ENCODE measurements at places on chromosomes 7 and 10. TPM values are rescaled to one million over a fixed set of nuclear protein-coding genes. Genes with fewer than 3 reads are reported as not detected.

DNA sequence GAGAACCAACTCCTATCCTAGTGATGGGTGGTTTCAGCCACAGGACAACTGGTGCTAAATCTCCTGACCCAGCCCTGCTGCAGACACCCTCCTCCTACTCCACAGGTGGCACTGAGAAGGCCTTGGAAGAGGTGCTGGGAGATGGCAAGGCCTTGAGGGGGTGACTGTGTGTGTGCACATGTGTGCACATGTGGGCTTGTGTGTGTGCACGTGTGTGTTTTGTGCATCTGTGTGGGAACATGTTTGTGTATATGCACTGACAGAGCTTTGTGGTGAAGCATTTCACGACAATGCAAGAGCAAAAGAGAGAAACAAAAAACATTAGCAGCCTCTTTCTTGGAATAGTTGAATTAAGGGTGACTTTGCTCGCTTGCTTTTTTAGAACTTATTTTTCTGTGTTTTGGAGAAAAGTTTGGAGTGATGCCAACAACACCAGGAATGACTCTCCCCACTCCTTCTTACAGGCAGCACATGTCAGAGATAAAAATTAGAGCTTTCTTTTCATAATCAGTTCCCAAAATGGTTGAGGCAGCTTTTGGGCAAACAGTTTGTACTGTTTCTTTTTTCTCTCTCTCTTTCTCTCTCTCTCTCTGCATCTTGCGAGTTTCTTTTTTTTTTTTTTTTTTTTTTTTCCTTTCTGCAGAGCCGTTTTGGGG, 69.5 kb downstream of the SEC61G start:
- H3K4me1 ChIP-seq = no peaks in the 10 kb centered on the region
- no peak overlapping the region for H3K27ac ChIP-seq
- no peak overlapping the region for H3K4me3 ChIP-seq
- no peak for DNase-seq
- H3K36me3 ChIP-seq = no peaks in the 10 kb centered on the region
- H3K27me3 ChIP-seq = no peaks in the 10 kb centered on the region

GRCh38 chr10:96468845-96469244, 44.9 kb downstream of the TLL2 start:
- no peak for DNase-seq
- no peaks in the 10 kb centered on the region for H3K27me3 ChIP-seq
- no peak overlapping the region for H3K4me3 ChIP-seq
- no peaks in the 10 kb centered on the region for H3K36me3 ChIP-seq
- no peak overlapping the region for H3K27ac ChIP-seq
- no peaks in the 10 kb centered on the region for H3K4me1 ChIP-seq

Gene SFTPA1
- not detected for total RNA-seq

Gene NOS3
- total RNA-seq = 20.3 TPM

Gene ZNF398
- 25.5 TPM for total RNA-seq

DNA sequence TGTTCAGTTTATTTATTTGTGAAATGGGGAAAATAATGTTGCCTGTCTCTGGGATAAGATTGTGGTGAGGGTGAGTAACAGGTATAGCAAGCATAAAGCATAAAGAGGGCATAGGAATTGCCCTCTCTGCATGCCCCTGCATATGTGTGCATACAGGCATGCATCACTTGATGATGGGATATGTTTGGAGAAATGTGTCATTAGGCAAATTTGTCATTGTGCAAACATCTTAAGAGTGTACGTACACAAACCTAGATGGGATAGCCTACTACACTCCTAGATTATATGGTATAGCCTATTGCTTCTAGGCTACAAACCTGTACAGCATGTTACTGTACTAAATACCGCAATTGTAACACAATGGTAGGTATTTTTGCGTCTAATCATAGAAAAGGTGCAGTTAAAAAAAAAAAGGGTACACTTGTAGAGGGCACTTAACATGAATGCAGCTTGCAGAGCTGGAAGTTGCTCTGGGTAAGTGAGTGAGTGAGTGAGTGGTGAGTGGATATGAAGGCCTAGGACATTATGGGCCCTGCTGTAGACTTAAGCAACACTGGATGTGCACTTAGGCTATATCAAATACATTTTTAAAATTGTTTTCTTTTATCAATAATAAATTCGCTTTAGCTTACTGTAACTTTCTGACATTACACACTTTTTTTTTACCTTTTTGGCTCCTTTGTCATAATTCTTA, 386.5 kb upstream of the ANKRD30A start:
- no peaks in the 10 kb centered on the region for H3K27me3 ChIP-seq
- no peak overlapping the region for H3K27ac ChIP-seq
- H3K36me3 ChIP-seq = no peaks in the 10 kb centered on the region
- DNase-seq = no peak
- H3K4me1 ChIP-seq = no peaks in the 10 kb centered on the region

GRCh38 chr7:40851001-40851400, 716.2 kb downstream of the SUGCT start:
- no peak overlapping the region for H3K27ac ChIP-seq
- H3K27me3 ChIP-seq = no peaks in the 10 kb centered on the region
- no peak overlapping the region for H3K4me3 ChIP-seq
- DNase-seq = no peak
- no peaks in the 10 kb centered on the region for H3K4me1 ChIP-seq

GRCh38 chr7:129494041-129494440, 8.3 kb upstream of the SMKR1 start:
- H3K4me1 ChIP-seq = no peaks in the 10 kb centered on the region
- no peaks in the 10 kb centered on the region for H3K27me3 ChIP-seq
- no peak overlapping the region for H3K27ac ChIP-seq
- DNase-seq = no peak
- H3K36me3 ChIP-seq = no peaks in the 10 kb centered on the region
- no peak overlapping the region for H3K4me3 ChIP-seq

- no peak for DNase-seq
- H3K4me3 ChIP-seq = no peak overlapping the region
These were observed 18.2 kb upstream of the HECTD2 start for GRCh38 chr10:91391920-91392319.

DNA sequence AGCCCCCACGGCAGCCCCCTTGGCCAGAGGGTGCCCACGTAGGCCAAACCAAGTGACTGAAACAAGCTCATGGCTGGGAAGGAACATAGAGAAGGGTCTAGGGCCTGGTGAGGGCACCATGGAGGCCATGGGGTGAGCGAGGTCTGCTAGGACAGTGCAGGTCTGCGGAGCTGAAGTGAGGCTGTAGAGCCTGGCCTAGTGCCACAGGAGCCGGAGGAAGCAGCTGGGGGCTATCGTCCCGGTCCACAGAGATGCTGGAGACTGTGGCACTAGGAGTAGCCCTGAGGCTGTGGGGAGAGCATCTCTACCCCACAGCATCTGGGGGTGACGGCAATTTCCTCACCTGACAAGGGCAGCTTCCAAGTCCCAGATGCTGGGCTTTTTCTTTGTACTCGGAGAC, 150.3 kb downstream of the ZNF22 start:
- DNase-seq = no peak
- no peaks in the 10 kb centered on the region for H3K4me1 ChIP-seq
- H3K36me3 ChIP-seq = no peaks in the 10 kb centered on the region
- H3K27ac ChIP-seq = no peak overlapping the region

- no peak overlapping the region for H3K4me3 ChIP-seq
- no peaks in the 10 kb centered on the region for H3K36me3 ChIP-seq
- no peak overlapping the region for H3K27ac ChIP-seq
These were observed 274.3 kb downstream of the CCDC3 start for GRCh38 chr10:12726971-12727831.

DNA sequence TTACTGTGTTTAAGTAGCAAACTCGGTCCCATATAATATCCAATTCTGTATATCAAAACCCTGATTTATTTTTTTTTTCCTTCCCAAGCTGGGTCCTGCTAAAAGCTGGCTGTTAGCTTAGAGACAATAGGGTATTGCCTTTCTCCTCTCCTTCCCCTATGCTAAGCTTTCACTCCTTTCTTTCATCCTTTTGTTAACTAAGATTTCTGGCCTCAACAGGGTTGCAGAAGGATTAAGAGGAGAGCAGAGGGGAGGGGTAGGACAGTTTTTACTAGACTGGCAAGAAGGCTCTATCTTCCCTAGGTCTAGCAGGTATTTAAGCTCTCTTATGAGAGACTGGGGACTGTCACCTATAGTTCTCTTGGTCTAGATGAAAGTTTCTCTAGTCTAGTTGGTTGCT, 229.2 kb downstream of the KCND2 start:
- no peak overlapping the region for H3K4me3 ChIP-seq
- no peaks in the 10 kb centered on the region for H3K27me3 ChIP-seq
- H3K27ac ChIP-seq = no peak overlapping the region
- H3K4me1 ChIP-seq = no peaks in the 10 kb centered on the region

DNA sequence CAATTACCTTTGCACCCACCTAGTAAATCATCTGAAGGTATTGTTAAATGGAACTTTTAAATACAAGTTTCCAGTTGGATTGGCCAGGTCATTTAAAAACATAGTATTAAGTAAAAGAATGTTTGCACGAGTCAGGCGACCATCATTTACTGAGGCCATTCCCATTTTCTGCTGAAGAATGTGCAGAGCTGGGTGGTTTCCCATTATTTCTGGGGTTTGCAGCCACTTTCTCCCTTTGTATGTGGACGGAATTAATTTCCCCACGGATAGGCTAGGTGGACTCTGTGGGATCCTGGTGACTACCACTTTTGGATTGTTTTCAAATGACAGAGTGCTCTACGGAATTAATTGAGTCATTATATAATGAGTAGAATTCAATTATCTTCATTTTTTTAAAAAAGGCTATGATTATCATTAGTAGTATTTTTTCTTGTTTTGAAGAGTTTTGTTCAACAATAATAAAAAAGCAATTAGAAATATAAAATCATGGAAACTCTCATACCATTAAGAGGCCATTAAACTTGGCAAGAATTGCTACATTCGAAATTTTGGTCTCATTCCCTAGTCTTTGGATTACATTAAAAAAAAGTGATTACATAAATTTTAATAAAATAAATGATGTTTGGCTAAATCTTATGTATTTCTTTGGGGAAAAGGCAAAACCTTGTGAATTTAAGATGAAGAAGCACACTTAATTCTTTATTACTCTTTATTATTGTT, 120.4 kb upstream of the FZD8 start:
- H3K4me1 ChIP-seq = peaks cover 3% of the 10 kb centered on the region
- no peaks in the 10 kb centered on the region for H3K36me3 ChIP-seq
- DNase-seq = no peak

Gene IFIT1B
- not detected for total RNA-seq

DNA sequence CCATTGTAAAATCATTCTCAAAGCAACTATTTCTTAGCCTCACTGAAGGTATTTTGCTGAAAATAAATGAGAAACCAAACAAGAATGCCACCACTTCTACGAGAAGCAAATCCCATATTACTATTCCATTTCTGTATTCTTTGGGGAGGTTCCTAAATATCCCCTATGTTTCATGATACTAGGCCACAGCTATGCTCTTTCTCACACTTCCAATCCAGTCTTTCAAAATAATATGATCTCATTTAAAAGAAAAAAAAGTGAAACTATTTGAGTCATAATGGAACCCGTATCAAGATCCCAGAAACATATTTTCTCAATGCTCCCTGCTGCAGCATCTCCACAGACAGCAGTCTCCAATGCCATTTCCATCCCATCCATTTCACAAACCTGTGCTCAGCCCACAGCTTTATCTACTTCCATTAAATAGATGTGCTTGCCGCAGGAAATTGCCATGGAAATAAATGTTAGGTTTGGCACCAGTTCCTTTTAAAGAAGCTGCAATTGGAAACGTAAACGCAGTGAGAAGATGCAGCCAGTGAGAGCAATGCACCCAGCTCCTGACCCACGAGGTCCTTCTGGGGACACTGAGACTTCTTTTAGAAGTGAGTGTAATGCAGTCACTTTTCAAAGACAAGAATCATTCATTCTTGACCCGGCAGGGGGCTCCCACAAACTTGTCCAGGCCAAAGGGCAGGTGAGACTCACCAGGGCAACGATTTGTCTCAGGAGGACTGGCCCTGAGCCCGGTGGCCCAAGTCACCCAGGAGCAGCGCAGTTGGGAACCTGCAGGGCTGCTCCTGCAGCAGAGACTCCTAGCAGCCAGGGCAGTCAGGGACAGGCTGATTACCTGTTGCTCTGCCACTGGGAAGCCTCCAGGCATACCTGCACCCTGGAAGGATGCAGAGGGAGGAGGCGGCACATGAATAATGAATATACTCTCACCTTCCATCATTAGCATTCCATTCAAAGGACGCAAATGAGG, 99.6 kb downstream of the C10orf90 start:
- no peaks in the 10 kb centered on the region for H3K36me3 ChIP-seq
- H3K27me3 ChIP-seq = no peaks in the 10 kb centered on the region
- no peak for DNase-seq
- H3K4me1 ChIP-seq = no peaks in the 10 kb centered on the region

Gene BAMBI
- 13.5 TPM for total RNA-seq

DNA sequence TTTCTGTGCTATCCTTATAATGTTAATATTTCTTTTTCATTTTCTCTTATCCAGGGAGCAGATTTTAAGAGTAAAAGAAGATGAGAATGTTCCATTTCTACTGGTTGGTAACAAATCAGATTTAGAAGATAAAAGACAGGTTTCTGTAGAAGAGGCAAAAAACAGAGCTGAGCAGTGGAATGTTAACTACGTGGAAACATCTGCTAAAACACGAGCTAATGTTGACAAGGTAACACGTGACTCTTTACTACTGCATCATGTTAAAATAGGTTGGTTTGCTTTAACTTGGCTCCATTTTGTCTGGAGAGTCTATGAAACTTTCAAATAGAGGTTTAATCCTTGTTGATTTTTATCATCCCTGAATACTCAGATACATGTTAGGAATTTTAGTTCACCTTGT, 73.3 kb downstream of the RALA start:
- no peak overlapping the region for H3K27ac ChIP-seq
- H3K27me3 ChIP-seq = no peaks in the 10 kb centered on the region
- no peak overlapping the region for H3K4me3 ChIP-seq
- H3K4me1 ChIP-seq = no peaks in the 10 kb centered on the region
- peaks cover 52% of the 10 kb centered on the region for H3K36me3 ChIP-seq
- no peak for DNase-seq

GRCh38 chr7:94618126-94618525, 37.8 kb downstream of the SGCE start:
- DNase-seq = no peak
- H3K27ac ChIP-seq = no peak overlapping the region
- no peaks in the 10 kb centered on the region for H3K4me1 ChIP-seq
- H3K4me3 ChIP-seq = no peak overlapping the region
- H3K27me3 ChIP-seq = no peaks in the 10 kb centered on the region

- no peak overlapping the region for H3K27ac ChIP-seq
- no peaks in the 10 kb centered on the region for H3K27me3 ChIP-seq
- no peak overlapping the region for H3K4me3 ChIP-seq
- no peak for DNase-seq
These were observed 7.7 kb upstream of the NRBF2 start for GRCh38 chr10:63125459-63125858.

DNA sequence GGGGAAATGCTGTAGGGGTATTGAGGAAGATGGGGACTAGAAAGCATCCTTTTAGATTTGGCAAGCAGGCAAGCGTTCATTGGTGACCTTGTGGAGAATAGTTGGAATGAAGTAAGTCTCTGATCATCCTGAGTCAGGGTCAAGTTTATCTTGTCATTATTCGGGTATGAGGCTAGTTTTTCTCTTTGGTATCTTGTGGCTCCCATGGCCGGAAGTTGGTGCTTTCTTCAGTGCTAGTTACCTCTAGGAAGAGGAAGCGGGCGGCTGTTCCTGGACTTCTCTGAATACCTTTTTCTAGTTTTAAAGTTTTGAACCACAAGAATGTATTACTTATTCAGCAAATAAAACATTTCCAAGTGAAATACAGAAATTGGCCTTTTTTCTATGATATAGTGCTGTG, 9.2 kb downstream of the CREM start:
- H3K4me1 ChIP-seq = no peaks in the 10 kb centered on the region
- no peak for DNase-seq
- no peaks in the 10 kb centered on the region for H3K27me3 ChIP-seq
- no peak overlapping the region for H3K27ac ChIP-seq
